ENCODE measurements at places on chromosomes 4 and X.

GRCh38 chrX:72124540-72125201 is 7.0 kb downstream of the RTL5 start:
- no peak for DNase-seq

DNA sequence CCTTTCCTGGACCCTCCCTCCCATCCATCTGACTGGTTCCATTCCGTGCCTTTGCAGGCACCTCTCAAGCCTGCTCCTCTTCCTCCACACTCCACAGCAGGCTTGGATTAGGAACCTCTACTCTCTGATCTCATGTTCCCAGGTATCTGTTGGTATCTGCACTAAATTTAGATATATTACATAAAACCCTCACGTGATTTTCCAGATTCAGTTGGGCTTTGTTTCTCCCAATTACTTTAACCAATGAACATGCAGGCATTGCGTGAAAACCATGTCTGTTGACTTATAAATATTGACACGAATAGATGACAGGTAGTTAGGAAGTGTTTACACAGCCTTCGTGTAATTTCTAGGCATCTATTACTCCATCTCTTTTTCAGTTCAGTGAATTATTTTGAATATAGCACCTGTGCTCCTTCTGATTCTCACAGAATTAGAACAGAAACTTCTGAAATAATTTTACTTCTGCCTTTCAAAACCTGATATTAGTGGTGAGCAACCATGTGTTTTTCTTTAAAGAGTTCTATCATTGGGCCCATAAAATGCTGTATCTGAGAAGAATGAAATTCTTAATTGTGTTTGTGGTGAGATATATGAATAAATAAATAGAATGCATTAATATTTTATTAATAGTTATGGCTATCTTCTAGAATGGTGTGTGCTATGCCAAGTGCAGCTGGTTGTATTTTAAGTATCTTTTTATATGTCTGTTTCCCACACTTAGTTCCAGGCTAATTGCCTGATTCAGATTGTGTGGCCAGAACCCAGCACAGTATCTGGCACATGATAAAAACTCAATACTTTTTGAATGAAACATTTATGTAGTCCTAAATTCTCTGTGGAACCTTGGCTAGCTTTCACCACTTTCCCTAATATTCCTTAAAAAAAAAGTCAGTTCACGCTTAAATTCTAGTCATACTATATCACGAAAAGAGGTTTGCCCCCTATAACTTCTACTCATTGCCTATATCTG is 304.8 kb downstream of the QDPR start:
- DNase-seq = no peak

DNA sequence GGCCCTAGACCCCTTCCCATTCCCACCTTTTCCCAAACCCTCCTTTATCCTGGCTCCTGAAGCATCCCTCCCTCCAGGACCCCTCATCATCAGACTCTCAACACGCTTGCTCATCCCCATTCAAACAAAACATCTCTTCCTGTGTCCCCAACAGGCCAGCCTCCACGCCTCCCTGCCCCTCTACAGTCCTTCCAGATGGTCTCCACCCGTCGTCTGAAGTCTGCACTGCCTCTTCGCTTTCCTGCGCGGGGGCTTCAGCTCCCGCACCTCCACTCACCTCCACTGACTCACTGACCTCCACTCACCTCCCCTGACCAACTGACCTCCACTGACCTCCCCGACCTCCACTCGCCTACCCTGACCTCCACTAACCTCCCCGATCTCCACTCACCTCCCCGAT is 39.8 kb downstream of the JAKMIP1 start:
- no peak for DNase-seq

- no peak for DNase-seq
Observed at GRCh38 chrX:42248226-42248625, 324.9 kb upstream of the CASK start.

DNA sequence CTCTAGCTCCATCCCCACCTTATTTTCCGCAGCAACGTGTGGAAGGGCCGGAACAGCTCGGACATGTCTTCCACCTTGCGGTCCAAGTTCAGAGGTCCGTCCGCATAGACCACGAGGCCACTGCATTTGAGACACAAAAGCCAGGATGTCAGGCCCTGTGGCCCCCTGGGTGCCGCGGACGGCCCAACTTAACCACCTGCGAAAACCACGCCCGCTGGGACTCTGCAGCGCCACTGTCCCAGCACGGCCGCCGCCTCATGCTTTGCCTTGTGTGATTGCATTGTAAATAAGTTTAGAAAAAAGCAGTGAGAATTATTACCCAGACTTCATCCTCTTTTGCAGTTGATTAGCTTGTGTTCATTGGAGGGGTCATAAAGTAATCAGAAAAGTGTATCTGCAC is 58.2 kb upstream of the MXD4 start:
- DNase-seq = no peak

GRCh38 chr4:153466081-153466948 is at the start of gene TMEM131L:
TSS of gene TMEM131L (plus strand) at chr4:153466360. CDS start at chr4:153466398, 38 bp downstream.
- DNase-seq = peak; percentile 80

DNA sequence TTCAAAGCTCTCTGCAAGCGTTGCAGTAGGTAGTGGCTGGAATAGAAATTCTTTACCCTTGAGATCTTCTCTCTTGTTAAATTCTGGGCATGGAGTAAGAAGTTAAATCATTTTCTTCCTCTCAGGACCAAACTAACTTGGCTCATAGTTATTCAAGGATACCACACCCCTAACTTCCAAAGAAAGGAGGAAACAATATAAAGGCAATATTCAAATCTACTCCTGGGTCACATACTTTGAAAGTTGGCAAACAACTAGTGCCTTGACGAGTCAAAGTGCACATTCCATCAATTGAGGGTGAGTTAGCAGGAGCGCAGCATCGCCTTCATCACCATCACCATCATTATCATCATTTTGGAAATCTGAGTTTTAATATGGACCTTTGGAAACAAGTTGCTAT is 20.4 kb upstream of the KIT start:
- no peak for DNase-seq

GRCh38 chr4:40831146-40831907 is 81.6 kb downstream of the NSUN7 start:
- peak; percentile 84 for DNase-seq

DNA sequence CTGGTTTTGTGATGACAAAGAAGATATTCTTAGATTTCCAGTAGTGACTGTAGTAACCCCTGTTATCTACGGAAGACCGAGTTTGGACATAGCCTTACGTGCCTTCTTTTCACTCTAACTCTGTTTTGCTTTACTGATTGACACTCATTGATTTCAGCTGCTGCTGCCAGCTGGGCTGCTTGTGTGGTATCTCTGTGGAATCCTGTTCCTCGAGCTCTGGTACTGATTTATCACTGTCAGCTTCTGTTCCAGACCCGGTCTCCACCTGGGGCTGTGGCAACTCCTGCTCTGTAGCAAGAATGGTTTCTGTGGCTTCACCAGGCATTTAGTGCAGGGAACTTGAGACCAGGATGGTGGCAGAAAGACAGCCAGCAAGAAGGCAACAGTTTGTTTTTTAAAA is 24.6 kb upstream of the LAP3 start:
- no peak for DNase-seq

DNA sequence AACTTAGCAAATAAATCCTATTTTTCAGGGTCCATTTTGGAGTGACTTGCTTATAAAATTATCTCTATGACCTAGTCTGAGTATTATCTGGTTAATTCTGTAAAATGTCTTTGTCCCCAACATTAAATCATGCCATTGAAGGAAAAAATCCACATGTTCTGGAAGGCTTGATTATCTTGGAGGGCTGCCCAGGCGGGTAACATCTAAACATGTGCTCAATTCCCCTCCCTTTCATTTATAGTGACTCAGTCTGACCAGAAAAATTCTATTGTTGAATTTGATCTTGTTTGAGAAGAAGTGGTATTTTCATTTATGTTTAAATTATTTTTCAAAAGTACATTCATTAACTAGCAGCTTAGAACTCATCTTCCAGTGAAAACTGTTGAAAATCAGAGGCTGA is 55.4 kb upstream of the SLC10A7 start:
- no peak for DNase-seq

All from Ammon's horn (tissue), 1 donor.